Hematopoietic multipotent progenitor cell treated with erythropoietin and hydrocortisone succinate and interleukin-3 and kit ligand, for 15 days (in vitro differentiated cells): ENCODE measurements at places on chromosomes 5 and 9.
A peak's percentile ranks its signal among the peaks of the same experiment; 100 is the strongest.

- DNase-seq = no peak
These were observed 14.3 kb downstream of the CDC42SE2 start for GRCh38 chr5:131277875-131278740.

DNA sequence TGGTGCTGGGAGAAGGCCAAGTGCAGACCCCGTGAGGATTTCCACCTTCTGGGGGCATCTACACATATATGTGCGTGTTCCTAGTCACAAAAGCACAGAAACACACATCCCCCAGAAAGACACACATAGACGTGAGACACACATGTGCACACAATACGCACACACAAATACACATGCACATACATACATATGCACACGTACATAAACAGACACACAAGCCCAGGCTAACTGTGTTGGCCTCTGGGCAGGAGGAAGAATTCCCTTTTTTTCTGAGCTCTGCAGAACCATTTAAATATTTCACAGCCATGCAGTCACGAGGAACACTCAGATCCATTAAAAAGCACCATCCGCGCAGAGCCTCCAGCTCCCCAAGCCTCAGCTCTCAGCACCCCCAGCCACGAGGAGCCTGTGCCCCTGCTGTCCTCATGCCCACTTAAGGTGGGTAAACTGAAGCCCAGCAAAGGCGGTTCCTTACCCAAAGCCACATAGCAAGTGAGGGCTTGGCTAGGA is 5.3 kb downstream of the NINJ1 start:
- DNase-seq = no peak

GRCh38 chr5:61047346-61047745 is 102.3 kb downstream of the NDUFAF2 start:
- no peak for DNase-seq

DNA sequence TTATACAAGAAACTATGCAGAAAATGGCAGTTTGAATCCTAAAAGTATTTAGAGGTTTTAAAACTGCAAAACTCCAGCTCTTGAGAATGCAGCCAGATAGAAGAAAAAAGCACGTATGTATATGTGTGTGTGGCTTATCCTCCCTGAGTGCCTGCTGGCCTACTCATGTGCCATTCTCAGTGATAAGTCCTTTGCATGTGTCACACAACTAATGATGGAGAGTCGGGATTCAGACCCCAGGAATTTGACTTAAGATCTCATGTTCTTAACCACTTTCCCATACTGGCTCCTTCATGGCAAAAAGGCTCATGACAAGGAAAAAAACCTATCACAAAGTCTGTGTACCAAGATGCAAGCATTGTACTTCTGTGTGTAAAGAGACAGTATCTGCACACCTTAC is 26.6 kb downstream of the SMARCA2 start:
- DNase-seq = no peak

- DNase-seq = peak; percentile 36
These were observed 14.9 kb downstream of the SPAAR start for GRCh38 chr9:35923927-35924763.

- no peak for DNase-seq
These were observed 263.9 kb downstream of the PAPPA start for GRCh38 chr9:116417464-116417863.

DNA sequence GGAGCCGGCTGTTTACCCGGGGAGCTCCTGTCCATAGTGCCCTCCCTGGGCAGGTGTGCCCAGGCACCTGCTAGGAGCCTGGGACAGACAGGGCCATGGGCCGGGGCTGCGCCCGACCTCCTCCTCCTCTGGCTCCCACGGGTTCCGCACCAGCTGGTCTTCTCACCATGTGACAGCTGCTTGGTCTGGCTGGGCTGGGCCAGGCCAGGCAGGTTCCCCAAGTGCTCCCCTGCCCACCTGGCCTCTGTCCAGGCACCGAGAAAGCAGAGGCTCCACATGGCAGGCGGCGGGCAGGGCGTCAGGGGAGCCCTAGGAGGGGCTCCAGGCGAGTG is 60.0 kb downstream of the OLFM1 start:
- no peak for DNase-seq

DNA sequence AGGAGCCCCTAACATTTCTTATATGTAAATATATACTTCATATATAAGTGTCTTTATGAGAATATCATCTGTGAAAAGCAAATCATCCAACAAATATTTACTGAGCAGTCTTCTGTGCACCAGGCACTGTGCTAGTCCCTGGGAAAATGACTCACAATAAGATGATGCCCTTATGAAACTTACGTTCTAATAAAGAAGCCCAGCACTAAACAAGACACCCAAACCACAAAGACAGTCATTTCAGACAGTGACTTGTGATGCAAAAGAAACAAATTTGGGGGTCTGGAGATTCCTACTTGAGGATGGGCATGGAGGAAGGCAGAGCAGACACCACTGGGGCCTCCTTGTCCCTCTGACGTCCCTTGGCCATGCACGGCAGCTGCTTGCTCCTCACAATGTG is 30.6 kb upstream of the PPP1R2B start:
- DNase-seq = no peak

DNA sequence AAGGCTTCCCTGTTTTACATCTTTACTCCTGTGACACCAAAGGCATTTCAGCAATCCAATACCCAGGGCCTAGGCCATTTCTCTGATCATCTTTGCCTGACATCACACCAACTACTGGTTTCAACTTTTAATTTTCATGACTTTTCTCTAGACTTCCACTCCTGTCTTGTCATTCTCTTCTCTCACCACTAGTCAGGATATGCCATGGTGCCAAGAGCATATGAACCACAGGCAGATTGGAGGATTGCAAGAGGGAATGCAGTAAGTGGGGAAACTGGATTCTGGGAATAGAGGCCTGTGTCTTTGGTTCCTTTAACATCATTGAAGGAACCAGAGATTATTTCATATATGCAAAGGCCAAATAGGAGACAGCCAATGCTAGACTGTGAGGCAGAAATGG is 69.3 kb downstream of the ANKRD31 start:
- DNase-seq = no peak

- DNase-seq = no peak
These were observed 56.7 kb upstream of the CLINT1 start for GRCh38 chr5:157915638-157916037.

- DNase-seq = no peak
These were observed 923.8 kb upstream of the CDH9 start for GRCh38 chr5:27962198-27962597.

- DNase-seq = no peak
These were observed 72.1 kb upstream of the SREK1 start for GRCh38 chr5:66072031-66072430.

- peak; percentile 83 for DNase-seq
These were observed 30.0 kb upstream of the PSD2 start for GRCh38 chr5:139765409-139766217.

DNA sequence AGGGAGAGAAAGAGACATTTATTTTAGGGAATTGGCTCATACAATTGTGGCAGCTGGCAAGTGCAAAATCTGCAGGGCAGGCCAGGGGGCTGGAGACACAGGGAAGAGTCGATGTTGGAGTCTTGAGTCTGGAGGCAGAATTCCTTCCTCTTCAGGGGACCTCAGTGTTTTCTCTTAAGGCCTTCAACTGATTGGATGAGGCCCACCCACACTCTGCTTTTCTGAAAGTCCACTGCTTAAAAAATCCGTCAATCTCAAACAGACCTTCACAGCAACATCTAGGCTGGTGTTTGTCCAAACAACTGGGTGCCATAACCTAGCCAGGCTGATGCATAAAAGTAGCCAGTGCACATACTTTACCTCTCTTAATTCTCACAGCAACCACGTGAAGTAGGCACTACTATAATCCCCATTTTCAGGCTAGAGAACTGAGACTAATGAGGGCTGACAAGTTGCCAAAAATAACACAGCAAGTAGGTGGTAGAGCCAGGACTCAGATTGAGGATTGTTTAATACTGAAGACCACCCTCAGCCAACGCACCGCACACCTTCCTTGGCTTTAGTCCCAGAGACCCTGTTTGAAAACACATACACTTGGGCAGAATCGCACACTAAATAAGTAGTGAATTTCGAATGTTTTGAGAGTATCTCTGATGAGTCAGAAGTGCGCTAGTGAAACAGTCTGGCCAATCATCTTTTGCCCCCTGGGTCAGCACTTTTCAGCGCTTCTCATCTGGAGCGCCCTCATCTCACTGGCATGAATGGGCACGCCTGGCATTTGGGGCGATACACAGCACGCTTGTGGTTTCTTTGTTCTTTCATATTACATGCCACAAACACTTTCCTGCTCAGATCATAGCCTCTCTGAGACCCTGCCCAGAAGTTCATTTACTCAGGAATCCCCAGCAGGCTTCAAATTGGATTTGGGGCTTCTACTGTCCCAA is 591.4 kb downstream of the CCDC171 start:
- DNase-seq = no peak

- no peak for DNase-seq
These were observed 114.3 kb downstream of the STARD4 start for GRCh38 chr5:111398013-111398412.
